T-cell (primary cell): ENCODE measurements at places on chromosomes 12 and 14.

DNA sequence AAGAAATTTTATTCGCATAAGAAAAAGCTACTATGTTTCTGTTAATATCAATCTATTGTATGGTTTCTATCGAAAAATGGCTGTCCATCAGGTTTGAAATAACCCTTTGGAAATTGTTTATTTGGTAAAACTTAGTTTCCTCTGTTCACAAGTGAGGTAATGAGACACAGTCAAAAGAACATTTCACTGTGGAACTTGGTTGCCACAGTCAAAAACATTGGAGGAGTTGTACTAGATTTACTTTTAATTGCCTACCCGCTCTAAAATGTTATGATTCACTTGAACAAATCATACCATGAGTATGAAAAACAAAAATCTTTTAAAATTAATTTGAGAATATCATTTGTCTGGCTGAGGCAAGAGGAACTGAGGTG is 46.5 kb downstream of the ITPR2 start:
- DNase-seq, result no peak

DNA sequence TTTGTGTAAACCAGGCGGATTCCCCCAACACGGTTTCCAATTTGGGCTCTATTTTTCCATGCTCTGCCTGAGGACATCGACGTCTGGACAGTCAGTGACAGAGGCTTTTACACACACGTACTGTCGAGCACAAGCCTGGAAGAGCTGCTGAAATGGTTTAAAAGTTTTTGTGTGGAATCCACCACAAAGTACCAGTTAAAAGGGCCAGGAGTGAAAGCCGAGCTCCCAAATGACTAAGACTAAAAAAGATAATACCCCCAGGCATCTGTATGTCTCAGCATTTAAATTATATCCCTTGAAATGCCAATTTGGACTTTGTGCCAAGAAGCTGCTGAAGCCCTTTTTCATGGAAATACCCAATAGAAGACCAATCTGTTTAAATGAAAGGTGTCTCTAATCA is 173.2 kb downstream of the EGLN3 start:
- no peak for DNase-seq

GRCh38 chr12:50589650-50590435 is 85.1 kb downstream of the DIP2B start:
- no peak for DNase-seq

GRCh38 chr12:94182986-94183707 is 34.8 kb downstream of the PLXNC1 start:
- DNase-seq, result no peak

- DNase-seq, result no peak
Observed at GRCh38 chr12:127600211-127600610, 666.8 kb upstream of the TMEM132C start.

- DNase-seq, result no peak
Observed at GRCh38 chr12:46389031-46389616, 16.6 kb upstream of the SLC38A2 start.

GRCh38 chr14:39762576-39763401 is 330.6 kb upstream of the FBXO33 start:
- no peak for DNase-seq

DNA sequence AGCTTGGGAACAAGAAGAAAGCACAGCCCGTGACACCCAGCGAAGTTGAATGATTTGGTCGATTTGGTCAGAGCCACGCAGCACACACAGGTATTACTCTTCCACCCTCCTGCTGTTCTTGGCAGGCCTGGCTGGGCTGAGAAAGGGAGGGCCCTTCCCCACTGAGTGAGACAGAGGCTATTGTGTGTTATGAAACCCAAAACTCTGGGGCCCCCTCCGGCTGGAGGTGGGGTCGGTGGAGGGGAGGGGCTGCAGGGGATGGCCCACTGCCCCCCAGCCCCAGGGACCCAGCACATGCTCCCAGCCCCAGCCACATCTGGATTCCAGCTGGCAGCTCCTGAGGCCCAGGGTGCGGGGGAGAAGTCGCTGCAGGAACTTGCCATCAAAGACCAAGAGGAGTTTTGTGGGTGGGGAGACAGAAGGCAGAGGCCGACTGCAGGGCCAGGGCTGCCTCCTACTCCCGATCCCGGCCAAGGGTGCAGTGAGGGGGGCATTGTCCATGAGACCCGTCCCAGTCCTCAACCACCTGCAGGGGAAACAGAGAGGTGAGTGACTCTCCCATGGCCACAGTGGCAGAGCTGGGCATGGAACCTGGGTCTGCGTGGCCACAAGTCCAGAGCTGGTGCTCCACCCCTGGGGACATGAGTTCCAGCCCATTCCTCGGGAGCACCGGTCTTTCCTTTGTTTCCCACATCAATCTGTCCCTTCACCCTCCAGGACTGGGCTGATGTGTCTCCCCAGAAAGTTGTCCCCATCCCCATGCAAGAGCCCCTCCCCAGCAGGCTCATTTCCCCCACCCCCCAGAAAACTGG is 8.7 kb downstream of the TMEM119 start:
- no peak for DNase-seq

GRCh38 chr12:63955831-63956666 is 111.5 kb downstream of the SRGAP1 start:
- DNase-seq, result no peak

DNA sequence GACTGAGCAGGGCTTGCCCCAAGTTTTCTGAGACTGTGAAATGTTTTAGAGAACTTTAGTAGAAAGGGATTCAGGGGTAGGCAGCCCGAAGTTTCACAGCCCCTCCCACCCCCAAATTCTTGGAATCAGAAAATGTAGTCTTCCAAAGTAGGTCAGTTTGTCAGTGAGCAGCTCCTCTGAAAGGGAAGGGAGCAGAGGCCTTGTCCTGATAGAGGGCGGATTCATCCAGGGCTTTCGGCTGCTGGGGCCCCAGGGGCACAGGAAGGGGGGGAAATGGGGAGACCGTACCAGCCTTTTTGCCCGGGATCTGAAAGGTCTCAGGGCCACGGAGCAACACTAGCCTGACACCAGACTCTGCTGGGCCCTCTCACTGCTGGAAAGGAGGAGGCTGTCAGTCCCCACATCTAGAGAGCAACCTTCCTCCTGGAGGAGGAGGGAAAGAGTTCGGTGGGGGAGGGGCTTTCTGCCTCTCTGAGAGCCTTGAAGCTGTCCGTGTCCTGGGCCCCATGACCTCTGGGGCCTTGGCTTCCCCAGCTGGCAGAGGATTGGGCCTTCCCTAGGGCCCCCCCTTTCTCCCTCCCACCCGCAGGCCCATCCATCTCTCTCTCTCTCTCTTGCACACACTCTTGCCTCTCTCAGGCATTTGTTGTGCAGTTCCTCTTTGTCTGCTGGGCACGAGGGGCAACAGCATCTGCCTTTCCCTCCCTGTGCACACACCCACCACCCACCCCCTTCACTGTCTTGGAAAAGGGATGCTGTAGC is at the start of gene IKZF4:
Gene IKZF4, plus strand, starts transcription at position 621 of the 762 bp plus-strand sequence. CDS start 451 bp downstream, outside the sequence.
- DNase-seq, result no peak

GRCh38 chr14:100577321-100577985 is 9.8 kb downstream of the BEGAIN start:
- no peak for DNase-seq

DNA sequence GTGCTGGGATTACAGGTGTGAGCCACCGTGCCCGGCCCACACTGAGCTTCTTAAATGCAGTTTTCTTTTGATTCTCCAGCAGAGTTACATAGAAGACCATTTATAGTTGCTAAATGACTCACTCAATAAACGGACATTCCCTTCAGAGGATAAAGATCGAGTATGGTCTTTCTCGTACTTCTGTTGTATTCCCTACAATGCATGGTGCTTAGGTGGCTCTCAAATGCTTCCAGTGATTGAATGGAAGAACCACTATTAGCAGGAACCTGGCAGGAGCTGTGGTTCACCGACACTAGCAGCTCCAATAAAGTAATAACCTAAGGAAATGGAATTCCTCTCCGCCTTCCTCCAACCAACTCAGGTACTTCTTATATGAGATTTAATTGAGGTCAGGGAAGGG is 3.9 kb upstream of the GPRC5A start:
- DNase-seq, result no peak

GRCh38 chr14:90521084-90521929 is 124.5 kb downstream of the CALM1 start:
- no peak for DNase-seq

DNA sequence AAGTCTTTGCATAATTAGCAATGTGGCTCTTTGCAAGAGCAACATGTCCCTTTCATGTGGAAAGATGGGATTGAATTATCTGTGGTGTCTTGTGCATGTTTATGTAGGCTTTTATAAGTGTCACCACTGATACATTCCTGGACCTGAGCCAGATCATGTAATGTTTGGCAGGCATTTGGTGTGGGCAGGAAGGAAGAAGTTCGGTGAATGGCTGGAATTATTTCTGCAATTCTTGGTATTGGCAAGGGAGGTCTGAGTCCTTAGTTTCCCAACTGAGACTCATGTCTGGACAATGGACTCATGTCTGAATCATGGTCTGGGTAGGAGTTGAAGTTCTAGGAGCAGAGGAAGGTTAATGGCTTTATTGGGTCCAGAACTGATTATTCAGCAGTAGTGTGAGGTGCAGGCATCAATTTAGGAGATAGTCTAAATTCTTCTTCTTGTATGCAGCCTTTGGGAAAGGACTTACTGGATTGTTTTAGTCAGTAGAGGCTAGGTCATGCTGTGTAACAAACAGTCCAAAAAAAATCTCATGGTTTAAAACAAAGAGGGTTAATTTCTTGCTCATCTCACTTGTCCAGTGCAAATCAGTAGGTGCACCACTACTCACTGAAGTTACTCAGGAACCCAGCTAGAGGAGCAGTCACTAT is 186.5 kb upstream of the LHX5 start:
- no peak for DNase-seq

GRCh38 chr14:34983148-34983760 is 462 bp downstream of the SRP54 start:
- DNase-seq, result no peak

GRCh38 chr14:70890826-70891659 is 16.2 kb upstream of the PCNX1 start:
- DNase-seq, result no peak

- DNase-seq, result no peak
Observed at GRCh38 chr14:89927186-89927865, 27.2 kb downstream of the EFCAB11 start.

DNA sequence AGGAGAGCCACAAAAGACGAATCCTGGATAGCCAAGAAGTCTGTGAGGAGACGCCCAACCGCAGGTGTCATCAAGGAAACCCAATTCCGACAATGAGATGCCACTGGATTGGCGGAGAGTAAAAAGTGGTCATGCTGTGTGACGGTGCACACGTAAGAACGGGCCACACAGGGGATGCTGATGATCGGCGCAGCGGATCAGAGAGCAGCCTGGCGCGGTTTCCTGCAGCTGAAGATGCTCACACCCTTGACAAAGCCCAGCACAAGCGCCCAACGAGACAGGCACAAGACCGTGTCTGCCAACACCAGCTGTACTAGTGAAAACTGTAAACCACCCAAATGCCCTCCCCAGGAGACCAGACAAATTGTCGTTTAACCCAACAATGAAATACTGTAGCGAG is 55.8 kb downstream of the CCDC85C start:
- no peak for DNase-seq

- peak; percentile 89 for DNase-seq
Observed at GRCh38 chr12:54984658-54985376, at the start of gene TESPA1. Gene TESPA1 (minus strand): TSS chr12:54984762. CDS start chr12:54974562, 10,200 bp downstream.
